ENCODE measurements at places on chromosomes 5 and 9. TPM values are rescaled to one million over a fixed set of nuclear protein-coding genes. Genes with fewer than 3 reads are reported as not detected.

DNA sequence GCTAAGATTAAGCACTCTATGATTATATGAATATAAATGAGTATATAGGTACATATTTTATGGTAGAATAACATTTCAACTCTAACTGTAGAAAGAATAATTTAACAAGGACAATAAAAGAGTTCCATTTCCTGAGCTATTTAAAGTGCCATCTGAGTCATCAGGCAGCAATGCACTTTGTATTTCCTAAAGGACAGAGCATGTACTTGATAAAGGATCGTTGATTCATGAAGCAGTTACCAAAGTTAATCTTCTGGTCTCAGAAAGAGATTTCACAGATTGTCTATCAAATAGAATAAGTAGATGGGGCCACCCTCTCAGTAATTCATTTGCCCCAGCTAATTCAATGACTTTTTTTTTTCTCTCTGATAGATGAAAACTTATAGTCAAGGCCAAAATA lies 747.8 kb downstream of the CDH18 start:
- H3K4me3 ChIP-seq, result no peak overlapping the region
- no peaks in the 10 kb centered on the region for H3K27me3 ChIP-seq
- H3K27ac ChIP-seq, result no peak overlapping the region
- DNase-seq, result no peak

DNA sequence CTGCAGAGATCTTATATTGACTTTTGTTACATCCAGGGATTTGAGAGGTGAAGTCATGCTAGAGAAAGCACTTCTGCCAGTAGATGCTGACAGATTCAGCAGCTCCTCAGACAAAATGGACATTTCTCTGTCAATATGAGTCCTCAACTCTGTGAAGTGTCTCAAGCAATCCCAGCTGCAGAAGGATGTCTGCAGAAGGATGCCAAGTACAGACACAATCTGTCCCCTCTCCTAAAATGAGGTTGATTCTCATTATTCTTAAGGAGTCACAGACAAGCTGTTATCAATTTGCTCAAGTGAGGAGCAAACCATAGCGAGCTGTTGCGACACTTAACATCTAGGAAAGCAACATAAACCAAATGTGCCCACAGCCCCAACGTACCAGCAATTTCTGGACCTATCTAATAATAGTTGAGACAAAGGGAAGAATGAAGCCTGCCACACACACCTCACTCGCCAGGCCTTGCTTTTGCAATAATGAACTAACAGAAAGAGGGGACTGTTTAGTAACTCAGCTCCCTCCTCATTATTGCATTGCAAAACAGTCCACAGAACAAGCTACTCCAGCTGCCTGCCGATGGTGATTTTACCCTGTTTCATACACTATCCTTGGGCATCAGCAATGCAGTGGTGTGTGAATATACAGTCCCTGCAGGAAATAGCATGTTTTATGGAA lies 364.2 kb upstream of the PDE4D start:
- no peak overlapping the region for H3K4me3 ChIP-seq
- no peaks in the 10 kb centered on the region for H3K4me1 ChIP-seq
- no peaks in the 10 kb centered on the region for H3K36me3 ChIP-seq
- H3K27ac ChIP-seq, result no peak overlapping the region
- H3K27me3 ChIP-seq, result no peaks in the 10 kb centered on the region

Gene RNF183
- total RNA-seq, result 0.04 TPM

Gene KIAA0825
- 5.6 TPM for total RNA-seq

Gene PCDHB13
- 1.9 TPM for total RNA-seq

Gene GZMA
- 0.75 TPM for total RNA-seq
